Stimulated activated CD4-positive, alpha-beta T cell treated with anti-CD3 and anti-CD28 coated beads, Interleukin-15, amount 100 ng/mL, for 1 hour (primary cell): ENCODE measurements at places on chromosomes 11 and 22.

GRCh38 chr11:1453611-1454034 lies 33.0 kb downstream of the MOB2 start:
- no peak for DNase-seq

DNA sequence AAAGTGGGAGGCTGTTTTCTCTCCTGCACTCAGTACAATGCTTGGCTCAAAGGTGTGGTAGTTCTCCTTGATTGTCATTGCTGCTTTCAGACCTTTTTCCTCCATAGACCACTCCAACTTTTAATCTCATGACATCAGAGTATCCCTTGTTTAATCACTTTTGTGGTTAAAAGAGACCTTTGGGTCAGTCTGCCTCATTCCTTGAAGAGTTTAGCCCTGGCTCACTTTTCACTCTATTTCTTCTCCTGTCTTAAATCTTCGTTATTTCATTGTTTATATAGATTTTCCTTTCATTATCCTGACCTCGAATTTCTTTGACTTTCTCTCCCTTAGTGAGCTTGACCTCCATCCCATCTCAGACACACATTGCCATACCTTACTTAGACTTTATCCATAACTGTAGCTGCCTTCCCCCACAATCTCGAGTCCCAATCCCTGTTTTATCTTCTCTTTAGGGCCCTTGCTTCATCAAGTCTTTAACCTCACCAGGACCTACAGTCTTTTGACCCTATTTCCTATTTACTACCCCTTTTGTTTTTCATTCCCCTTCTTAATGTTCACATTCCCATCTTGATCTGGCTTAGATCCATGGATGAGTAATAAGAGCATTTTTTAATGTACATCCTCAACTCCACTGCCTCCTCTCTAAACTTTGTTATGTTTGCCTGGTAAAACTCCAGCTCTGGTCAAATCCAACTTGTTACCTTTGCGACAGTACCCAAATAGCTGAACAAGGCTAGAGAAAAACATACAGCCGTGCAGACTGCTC lies 9.5 kb downstream of the ATXN10 start:
- DNase-seq: no peak

- no peak for DNase-seq
Observed at GRCh38 chr11:90449606-90450005, 226.8 kb upstream of the CHORDC1 start.

DNA sequence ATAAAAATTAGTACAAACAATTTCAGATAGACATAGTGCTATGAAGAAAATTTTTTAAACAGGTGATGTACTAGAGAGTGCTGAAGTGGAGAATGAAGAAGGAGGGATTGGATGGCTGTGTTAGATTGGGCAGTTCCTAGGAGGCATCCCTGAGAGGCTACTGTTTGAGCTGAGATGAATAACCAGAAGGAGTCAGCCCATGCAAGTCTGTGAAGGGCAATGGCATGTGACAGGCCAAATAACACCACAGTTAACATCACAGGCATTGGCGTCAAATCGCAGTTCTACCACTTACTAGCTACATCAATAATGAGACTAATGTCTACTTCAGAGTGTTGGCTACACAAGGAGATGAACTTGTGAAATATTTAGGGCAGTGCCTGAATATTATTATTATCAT lies 35.4 kb downstream of the HORMAD2 start:
- no peak for DNase-seq

GRCh38 chr11:77472991-77473800 lies 698 bp downstream of the PAK1 start:
- peak; percentile 24 for DNase-seq

DNA sequence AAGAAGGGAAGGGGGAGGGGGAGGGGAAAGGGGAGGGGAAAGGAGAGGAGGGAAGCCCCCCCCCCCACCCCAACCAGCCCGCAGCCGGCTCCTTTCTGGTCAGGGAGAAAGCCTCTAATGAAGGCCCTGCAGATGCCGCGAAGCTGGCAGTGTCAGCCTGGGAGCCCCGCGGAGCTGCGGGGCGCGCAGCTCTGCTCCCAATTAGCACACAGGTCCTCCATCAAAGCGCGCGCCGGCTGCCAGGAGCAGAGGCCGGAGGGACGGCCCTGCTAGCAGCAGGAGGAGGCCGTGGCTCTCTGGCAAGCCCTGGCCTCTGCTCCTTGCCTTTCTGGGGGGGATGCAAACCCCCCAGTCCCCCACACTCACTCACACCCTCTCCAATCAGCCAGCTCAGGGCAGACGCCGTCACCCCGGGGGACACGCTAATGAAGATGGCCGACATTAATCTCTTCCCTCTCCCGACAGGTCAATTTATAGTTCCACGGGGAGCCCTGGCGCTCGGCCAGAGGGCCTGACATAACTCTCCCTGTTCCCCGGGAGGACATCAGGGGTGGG lies 70.5 kb upstream of the TCF20 start:
- DNase-seq: no peak

GRCh38 chr11:1339066-1339675 lies 29.7 kb upstream of the TOLLIP start:
- DNase-seq: no peak

- no peak for DNase-seq
Observed at GRCh38 chr11:104146421-104146820, 17.5 kb downstream of the PDGFD start.

- no peak for DNase-seq
Observed at GRCh38 chr11:16151138-16151537, 205.2 kb downstream of the SOX6 start.
